ENCODE measurements at places on chromosomes 6 and 20. TPM values are rescaled to one million over a fixed set of nuclear protein-coding genes. Genes with fewer than 3 reads are reported as not detected.

DNA sequence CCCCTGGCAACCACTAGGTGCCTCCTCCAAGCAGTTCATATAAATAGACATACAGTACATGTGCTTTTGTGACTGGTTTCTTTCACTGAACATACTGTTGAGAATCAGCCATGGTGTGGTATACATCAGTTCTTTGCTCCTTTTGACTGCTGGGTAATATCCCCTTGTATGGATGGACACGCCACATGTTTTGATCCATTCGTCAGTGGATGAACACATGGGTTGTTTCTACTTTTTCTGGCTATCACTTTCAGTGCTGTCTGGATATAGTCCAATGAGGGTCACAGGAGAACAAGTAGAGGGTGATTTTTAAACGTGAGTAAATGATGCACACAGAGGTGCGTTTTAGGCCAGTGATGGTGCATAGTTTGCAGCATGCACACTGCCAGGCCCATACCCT, 183.9 kb downstream of the FOXA2 start:
- H3K4me3 ChIP-seq: no peak overlapping the region
- no peak for DNase-seq
- peaks cover 7% of the 10 kb centered on the region for H3K4me1 ChIP-seq
- H3K27me3 ChIP-seq: no peaks in the 10 kb centered on the region
- no peaks in the 10 kb centered on the region for H3K36me3 ChIP-seq

- no peak for DNase-seq
- H3K36me3 ChIP-seq: no peaks in the 10 kb centered on the region
- no peaks in the 10 kb centered on the region for H3K27me3 ChIP-seq
- no peak overlapping the region for H3K4me3 ChIP-seq
These were observed 12.8 kb downstream of the SNX14 start for GRCh38 chr6:85580878-85581267.

DNA sequence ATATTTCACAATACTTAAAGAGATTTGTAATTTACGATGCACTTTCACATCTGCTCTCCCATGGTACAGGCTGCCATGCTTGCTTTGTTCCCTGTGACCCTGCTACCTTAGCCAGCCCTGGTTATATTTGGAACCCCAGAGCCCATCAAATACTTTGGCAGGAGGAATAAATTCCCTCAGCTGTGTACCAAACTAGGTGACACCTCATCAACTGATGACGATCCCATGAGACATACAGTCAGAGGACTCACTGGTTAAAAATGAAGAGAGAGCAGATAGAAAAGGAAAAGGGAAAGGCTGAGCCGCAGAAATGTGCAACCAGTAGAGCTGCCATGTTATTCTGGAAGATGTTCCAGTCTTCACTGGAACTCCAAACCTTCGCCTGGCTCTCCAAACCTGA, 120.0 kb downstream of the SIM1 start:
- H3K4me3 ChIP-seq: no peak overlapping the region
- no peak for DNase-seq
- H3K27ac ChIP-seq: no peak overlapping the region

- no peak for DNase-seq
- no peak overlapping the region for H3K4me3 ChIP-seq
- no peak overlapping the region for H3K27ac ChIP-seq
These were observed 8.9 kb downstream of the TREM1 start for GRCh38 chr6:41277605-41278004.

The TMEM244 gene
- not detected for total RNA-seq

The CCN2 gene
- total RNA-seq: 39.1 TPM

Data from testis (tissue), 5 donors.